ENCODE measurements at places on chromosomes 4 and X.

DNA sequence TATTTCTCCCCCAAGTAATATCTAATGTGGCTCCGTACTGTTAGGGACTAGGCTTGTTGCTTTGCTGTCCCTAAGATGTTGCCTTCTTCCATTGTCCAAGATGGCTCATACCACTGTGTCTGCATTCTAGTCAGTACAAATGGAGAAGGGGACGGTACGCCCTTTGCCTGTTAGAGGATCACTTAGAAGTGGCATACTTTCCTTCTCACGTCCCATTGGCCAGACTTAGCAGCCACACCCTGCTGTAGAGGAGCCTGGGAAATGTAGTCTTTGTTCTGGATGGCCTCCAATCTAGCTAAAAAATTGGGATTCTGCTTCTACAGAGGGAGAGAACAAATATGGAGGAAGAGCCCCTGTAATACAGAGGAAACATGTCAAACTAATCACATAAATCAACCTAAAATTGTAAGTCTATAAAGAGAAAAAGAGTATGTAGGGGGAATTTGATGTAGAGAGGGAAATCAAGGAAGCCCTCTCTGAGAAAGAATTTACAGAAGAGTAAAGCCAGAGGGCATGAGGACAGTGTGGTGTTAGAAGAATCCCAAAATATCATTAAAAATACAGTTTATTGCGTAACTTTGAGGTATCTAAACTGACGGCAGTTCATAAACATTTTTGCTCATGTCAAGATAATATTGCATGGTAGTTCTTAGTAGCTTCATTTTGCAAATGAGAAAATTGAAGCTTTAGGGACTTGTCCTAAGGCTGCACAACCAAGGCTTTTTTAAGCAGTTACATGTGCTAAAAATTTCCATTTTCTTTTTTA lies 15.1 kb downstream of the PRIMPOL start:
- no peak for DNase-seq

- no peak for DNase-seq
These were observed at the start of gene NUDT10 for GRCh38 chrX:51332188-51332942. Gene NUDT10, plus strand, starts transcription at chrX:51332822. Its CDS starts 144 bp downstream, at chrX:51332966.

- DNase-seq = no peak
These were observed 28.5 kb upstream of the TSR2 start for GRCh38 chrX:54411732-54412131.

DNA sequence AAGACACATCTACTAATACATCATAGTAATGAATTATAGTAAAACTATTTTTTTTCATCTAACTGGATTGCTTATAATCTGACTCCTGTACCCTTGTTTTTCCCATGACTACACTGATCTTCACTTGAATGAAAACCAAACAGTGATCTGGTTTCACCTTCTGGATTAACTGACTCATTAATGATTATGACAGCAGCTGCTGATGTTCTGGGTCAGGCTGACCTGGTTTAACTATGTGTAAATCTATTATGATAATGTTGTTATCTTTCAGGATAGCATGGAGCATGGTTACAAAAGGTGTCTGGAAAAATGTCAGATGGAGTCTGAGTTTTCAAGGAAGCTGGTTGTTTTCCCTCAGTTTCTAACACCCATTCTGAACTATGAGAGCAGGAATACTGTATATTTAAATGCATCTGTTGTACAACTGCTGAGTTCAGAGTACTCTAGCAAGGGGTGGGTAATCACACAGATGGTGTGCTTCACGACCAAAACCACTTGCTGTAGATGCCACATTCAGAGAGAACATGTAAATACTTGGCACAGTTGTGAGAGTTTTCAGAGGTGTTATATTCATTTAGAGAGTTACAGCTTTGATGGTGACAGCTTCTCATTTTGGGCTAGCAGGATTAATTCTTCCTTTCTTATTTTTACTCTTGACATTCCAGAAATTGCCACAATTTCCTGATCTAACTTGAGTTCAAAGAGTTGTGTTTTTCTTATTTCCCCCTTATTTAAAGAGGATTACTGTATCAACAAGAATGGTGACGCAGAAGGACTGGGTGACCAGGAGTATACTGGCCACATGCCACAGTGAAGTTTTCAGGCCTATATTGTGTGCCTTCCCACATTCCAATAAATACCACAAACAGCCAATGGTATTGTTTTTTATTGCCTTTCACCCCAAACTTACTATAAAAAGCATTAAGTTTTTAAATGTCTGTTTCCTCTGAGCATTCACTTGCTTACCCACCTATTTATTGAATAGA lies 249.7 kb upstream of the TET2 start:
- no peak for DNase-seq

- no peak for DNase-seq
These were observed 178.5 kb downstream of the SHOX start for GRCh38 chrX:809081-809480.

DNA sequence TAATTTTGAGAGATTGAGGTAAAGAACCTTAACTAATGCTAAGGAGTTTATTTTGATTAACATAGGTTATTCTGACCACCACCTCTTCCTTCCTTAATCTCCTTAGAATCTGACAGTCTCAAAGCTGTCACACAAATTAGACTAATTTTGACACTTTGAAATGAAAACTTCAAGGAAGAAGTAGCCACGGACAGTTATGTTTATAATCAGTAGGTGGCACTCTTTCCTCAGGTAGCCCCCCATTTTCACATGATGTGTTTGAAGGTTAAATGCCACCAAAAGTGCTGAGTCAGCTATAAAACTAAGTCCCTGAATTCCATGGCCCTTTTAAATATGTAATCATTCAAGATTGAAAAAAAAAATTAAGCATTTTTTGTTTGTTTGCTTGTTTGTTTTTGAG lies 22.4 kb downstream of the TMEM33 start:
- no peak for DNase-seq

- DNase-seq = no peak
These were observed 994 bp downstream of the GALNT7 start for GRCh38 chr4:173169428-173170181.

- DNase-seq = no peak
These were observed 434.9 kb downstream of the PDGFC start for GRCh38 chr4:156536661-156537060.

- no peak for DNase-seq
These were observed 131.4 kb upstream of the CTSO start for GRCh38 chr4:156085100-156085499.

- no peak for DNase-seq
These were observed 53.0 kb downstream of the TMEM154 start for GRCh38 chr4:152626790-152627189.

DNA sequence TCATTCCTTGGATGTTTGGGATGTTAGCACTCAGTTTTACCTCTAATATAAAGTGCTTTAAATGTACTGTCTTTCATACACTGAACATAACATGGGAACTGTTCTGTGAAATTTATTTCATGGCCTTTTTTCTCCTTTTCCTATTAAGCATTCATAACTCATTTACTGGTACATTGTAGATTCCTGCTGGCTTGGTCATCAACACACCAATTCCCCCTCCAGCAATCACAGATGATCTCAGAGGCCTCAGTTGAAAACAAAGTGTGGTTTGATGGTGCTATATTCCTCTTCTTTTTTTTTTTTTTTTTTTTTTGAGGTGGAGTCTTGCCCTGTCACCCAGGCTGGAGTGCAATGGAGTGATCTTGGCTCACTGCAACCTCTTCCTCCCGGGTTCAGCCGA lies 61.9 kb upstream of the FAM47B start:
- no peak for DNase-seq

DNA sequence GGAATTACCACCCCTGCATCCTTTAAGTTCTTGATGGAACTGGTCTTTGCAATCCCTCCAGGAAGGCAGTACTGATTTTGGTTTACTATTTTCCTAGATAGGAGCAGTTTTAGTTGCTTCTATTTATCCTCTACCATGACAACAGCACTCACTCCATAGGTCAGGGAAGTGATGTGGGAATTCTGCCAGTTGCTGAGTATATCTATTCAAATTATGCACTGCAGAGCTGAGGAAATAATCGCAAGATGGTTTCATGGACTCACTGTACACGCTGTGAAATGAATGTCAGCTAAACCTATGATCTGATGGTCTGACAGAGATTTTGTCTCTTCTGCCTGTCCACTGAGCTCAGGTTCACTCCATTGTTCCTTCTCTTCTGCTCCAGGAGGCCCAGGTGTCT lies 135.8 kb downstream of the FAAH2 start:
- no peak for DNase-seq

DNA sequence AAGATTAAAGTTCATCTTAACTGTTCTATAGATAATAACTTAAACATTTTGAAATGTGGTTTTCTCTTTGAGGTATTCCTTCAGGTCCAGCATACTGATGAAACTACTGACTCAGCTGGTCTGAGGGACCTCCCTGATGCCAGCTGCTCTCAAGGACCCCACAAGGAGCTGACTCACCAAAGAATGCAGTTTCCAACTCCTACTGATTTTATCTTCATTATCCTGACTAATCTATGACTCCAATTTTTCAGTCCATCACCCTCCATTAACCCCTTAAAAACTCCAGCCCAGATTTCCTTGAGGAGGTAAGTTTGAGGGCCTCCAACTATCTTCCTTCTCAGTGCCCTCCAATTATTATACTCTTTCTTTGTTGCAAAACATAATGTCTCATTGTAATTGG lies 1.4 kb upstream of the UGT2B4 start:
- DNase-seq = no peak
